ENCODE measurements at places on chromosomes 5 and 9.

DNA sequence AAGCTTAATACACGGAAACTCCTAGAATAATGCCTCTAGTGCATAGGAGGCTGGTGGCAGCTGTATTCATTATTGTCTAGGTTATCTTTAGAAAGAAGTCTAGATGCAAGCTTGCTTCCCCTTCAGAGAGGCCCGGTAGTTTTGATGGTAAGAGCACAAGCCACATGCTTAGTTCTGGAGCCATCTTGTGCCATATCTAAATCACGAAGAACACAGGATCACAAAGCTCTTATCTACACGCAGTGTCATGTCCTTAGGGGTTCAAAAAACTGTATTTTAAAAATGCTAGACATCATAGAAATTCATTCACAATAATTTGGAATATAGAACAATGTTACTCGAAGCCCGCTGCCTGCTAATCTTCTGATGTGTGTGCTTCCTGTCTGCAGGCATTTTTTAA, 6.2 kb downstream of the CACFD1 start:
- DNase-seq: no peak

DNA sequence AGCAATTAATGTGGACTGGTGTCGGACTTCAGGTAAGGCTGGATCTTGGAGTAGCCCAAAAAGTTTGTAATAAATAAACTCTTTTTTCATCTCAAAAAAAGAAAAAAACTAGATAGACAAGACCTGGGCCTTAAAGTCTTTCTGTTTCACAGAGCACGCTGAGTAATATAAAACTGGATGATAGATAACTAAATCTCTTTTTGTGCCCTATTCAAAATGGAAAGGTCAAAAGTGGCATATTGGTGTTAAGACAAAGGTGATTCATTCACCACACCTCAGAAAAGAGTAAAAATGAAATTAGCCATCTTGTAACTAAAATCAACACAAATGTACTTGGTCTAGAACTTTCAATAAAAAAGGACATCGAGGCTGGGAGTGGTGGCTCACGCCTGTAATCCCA, 30.3 kb upstream of the RFK start:
- DNase-seq: no peak

- no peak for DNase-seq
Measured at GRCh38 chr5:116563736-116564308, 10.8 kb downstream of the SEMA6A start.

GRCh38 chr5:151023047-151023615, 2.7 kb downstream of the GPX3 start:
- DNase-seq: no peak

DNA sequence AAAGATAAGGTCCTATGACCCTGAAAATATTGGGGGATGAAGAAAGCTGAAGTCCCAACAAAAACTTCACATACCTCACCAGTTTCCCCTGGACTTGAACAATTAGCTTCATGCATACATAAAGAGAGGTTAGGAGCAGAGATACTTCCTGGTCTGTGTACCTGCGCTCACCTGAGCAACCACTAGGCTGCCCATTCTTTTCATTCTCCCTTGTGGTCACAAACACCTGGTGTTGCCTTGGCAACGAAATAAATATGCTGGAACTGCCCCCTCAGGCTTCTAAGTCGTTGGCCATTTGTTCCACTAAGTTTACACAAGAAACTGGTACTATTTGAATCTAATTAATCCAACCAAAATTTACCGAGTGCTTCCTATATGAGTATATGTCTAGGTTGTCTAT, 18.1 kb downstream of the OTP start:
- no peak for DNase-seq

- no peak for DNase-seq
Measured at GRCh38 chr9:23073136-23073535, 626.5 kb downstream of the DMRTA1 start.

DNA sequence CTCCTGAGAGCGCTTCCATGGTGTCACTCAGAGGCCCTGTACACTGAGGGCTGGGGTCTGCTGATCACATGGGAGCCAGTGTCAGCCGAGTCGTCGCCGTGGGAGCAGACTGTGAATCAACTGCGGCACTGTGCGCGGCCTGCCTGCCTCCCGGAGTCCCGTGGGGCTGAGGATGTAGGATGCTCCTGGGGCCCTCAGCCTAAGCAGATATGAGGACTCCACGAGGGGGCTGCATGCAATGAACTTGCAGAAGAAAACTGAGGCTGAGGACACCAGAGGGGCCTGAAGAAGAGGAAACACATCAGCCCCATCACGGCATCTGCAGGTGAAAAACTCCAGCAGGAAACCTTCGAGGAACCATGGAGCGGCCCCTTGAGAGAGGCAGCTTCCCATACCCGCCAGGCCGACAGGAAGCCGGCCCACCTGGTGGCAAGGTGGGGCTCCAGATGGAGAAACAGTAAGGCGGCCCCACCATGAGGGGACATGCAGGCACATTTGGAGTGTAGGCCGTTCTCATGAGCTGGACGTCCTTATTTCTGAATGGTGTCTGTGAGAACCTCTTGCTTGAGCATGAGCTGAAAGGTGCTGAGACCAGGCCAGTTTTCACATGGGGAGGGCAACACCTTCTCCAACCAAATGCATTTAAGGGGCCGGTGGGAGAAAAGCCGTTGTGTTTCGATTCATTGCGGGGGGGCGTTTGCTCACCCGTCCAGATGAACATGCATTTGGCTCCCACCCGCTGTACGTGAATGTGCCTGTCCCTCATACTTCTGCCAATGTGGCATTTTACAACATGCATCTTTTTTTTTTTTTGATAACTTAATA, 35.2 kb upstream of the ADAMTS2 start:
- no peak for DNase-seq

DNA sequence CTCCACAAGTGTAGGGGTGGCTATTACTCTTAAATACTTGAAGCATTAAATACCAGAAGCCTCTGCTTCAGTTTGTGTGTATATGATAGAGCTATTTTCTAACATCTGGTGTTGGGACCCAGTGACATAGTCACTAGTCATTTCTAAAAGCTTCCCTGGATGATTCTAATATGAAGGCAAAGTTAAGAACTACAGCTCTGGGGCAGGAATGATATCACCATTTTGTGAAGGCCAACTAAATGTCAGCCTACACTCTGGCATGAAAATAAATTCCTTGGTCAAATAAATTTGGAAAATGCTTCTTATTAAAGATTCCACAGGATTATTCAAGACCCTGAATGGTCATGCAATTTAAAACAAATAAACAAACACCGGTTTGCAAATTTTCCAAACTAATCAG, 197.7 kb downstream of the PLK2 start:
- no peak for DNase-seq

DNA sequence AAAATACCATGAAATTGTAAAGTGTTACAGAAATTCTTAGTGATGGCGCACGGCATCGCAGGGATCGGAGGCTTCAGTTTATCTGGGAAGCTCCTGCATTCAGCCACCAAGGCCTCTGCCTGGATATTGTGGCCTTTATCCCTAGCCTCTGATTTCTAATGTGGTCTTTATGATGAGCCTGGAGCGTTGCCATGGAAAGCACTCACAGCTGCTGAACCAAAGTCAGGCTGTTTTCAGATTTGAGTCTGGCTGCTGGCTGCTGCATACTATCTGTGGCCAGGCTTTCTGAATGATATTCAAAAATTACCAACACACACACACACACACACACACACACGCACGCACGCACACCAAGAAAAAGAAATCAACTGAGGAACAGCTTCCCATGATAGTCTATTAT, 101.1 kb upstream of the ZNF366 start:
- no peak for DNase-seq

GRCh38 chr9:16385590-16385989, 484.9 kb downstream of the BNC2 start:
- no peak for DNase-seq

All from stimulated activated effector memory CD8-positive, alpha-beta T cell treated with anti-CD3 and anti-CD28 coated beads, Interleukin-12 subunit alpha, Interleukin-12 subunit beta, amount 100 ng/mL, for 72 hours (primary cell).